ENCODE measurements at places on chromosomes 13 and 19.

- no peak for DNase-seq
Measured at GRCh38 chr19:36572593-36573019, 486 bp downstream of the ZNF529 start.

- DNase-seq: no peak
Measured at GRCh38 chr13:20491926-20492435, 33.7 kb downstream of the CRYL1 start.

GRCh38 chr13:43304945-43305344 is 281.6 kb downstream of the DNAJC15 start:
- no peak for DNase-seq

- no peak for DNase-seq
Measured at GRCh38 chr13:75378301-75378700, 103.7 kb downstream of the TBC1D4 start.

GRCh38 chr19:38182536-38183210 is 41.3 kb downstream of the DPF1 start:
- DNase-seq: no peak

DNA sequence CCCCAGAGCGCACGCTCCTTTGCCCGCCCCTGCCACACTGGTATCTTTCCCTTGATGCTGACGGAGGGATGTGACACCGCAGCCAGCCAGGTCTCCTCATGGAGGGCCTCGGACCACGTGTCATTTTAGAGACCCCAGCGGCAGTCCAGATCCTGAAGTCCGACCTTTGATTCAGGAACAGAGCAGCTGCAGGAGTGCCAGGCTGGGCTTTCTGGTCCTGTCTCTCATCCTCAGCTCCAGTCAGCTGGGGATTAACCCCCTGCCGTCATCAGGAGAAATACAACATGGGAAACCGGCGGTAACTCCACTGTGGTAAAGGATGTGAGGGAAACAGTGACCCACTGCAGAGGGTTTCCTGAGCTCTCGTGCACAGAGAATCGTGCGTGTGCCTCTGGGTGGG is 140.6 kb downstream of the SIPA1L3 start:
- no peak for DNase-seq

DNA sequence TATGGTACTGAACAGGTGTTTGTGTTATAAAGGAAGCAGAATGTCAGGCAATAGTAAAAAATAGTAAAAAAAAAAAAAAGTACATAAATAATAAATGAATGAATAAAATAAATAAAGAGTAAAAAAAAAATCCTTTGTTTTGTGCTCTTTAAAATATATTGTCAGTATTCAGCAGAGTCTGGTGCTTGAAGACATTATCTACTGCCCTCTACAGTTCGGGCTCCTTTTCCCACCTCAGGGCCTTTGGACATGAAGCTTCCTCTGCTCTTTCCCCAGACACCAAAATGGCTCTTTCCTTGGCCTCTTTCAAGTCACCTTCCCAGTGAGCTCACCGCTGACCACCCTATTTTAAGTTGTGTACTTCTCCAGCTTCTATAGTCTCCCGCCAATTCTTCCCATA is 137.5 kb downstream of the TNFRSF19 start:
- DNase-seq: no peak

GRCh38 chr13:74032325-74032724 is 101.9 kb downstream of the KLF12 start:
- DNase-seq: no peak

DNA sequence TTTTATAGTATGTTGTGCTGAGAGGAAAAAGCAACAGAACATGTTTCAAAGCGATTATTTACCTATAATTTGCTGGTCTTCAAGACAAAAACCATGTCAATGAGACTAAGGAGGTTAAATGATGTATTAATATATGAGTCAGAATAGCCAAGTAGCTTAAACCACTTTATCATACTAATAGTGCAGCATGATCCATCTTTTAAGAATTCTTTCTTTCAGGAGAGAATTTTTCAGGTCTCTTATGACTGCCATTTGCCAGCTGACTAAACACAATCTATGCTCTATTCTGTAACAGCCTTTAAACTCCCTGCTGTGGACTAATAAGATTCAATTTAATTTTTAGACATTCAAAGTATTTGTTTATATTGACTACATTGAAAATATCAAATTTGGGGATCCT is 93.7 kb downstream of the TRPC4 start:
- no peak for DNase-seq

DNA sequence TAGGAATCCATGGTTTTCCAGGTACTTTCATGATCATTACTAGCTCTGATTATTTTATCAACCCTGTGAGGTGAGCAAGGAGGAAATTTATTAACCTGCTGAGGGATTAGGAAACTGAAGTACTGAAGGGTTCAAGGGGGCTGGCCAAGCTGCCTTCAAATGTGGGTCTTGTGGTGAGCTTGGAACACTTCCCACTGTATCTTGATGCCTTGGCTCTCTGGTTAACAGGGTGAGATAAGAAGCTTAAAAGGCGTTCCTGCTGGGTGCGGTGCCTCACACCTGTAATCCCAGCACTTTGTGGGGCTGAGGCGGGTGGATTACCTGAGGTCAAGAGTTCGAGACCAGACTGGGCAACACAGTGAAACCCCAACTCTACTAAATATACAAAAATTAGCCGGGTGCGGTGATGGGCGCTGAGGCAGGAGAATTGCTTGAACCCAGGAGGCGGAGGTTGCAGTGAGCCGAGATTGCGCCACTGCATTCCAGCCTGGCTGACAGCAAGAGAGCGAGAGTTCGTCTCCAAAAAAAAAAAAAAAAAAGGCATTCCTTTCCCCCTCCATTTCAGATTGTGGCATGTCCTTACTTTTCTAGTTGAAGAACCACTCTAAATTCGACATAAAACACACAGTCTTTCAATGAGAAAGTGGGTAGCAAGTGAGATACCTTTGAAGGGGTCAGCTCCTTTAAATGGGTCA is 70.2 kb downstream of the KLF2 start:
- DNase-seq: no peak

DNA sequence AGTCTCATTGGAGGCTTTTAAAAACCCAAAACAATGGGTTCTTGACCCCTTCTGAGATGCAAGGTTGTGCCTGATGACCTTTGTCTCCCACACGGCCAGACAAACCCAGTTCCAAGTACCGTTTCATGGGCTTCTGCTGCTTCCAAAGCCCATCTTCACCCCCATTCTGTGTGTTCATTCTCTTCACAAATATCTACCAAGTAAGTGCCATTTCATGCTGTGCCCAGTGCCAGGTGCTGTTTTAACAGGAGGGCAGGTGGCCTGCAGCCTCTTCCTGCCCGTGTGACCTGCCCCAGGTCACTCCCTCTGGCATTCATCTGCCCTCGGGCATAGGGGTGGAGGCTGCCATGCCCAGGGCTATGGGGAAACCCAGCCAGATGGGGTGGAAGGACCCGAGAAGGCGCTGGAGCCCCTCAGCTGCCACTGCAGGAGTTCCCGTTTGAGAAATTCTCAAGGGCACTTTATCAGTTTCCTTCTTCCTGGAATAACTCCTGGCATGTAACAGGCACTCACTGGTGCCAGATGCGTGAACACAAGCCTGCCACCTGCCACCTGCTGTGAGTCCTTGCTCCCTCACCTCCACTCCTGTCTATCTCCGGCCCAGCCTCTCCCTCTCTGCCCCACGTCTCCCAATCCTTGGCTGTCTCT is 12.5 kb downstream of the CAPN12 start:
- no peak for DNase-seq

DNA sequence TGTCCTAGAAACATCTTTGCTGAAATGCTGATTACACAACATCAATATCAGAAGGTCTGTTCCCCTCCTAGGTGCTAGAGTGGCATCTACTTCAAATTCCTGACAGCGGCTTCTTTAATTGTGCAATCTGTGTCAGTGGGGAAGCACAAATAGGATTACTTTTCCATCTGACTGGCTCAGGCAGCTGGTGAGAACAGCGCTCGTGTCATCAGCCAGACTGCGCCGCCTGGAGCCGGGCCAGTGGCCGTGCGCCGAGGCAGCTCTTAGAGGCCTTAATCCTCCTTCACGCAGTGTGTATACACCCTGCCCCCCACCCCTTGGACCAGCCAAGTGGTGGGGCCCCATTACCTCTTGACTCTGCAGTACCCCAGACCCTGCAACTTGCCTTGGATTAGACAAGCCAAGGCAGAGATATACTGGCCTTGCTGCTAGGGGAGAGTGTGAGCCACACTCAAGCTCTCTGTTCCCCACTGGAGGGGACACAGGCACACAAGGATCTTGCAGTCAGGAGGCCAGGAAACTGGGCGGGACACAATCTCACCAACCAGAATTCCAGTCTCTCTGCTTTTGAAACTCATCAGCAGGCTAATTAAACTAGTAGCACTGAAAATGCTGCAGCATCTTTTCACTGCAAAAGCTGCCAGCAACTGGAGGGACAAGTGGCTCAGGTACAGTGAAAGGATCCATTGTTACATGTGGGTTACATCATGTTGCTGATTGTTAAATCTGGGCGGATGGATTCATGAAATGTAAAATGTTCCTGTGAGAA is 48.9 kb upstream of the EPHX3 start:
- DNase-seq: no peak

DNA sequence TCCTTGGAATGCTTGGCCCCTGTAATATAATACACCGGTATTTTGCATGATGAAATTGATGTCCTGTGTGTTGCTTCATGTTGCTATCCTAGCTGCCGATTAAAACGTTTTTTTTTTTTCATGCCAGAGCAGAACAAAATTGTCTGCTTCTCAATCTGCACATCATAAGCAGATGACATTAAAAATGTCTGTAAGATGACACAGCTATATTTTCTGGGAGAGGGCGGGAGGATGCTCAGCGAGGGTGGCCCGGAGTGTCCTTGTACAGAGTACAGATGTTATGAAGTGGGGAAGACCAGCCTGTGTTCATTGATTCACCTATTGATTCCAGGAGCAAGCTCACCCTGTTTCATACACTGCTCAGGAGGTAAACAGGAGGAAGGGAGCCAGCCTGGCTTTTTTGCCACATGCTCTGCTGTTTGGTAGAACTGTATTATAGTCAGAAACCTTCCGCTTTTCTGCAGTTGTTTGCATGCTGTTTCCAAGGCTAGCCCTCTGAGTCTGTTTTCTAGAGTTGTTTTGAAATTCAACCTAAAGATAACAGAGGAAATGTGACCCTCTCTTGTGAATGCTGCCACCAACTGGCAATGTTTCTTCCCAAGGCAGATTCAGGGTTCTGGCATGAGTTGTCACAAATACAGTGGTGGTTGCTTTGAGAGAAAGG is 4.7 kb upstream of the IRS2 start:
- DNase-seq: no peak

DNA sequence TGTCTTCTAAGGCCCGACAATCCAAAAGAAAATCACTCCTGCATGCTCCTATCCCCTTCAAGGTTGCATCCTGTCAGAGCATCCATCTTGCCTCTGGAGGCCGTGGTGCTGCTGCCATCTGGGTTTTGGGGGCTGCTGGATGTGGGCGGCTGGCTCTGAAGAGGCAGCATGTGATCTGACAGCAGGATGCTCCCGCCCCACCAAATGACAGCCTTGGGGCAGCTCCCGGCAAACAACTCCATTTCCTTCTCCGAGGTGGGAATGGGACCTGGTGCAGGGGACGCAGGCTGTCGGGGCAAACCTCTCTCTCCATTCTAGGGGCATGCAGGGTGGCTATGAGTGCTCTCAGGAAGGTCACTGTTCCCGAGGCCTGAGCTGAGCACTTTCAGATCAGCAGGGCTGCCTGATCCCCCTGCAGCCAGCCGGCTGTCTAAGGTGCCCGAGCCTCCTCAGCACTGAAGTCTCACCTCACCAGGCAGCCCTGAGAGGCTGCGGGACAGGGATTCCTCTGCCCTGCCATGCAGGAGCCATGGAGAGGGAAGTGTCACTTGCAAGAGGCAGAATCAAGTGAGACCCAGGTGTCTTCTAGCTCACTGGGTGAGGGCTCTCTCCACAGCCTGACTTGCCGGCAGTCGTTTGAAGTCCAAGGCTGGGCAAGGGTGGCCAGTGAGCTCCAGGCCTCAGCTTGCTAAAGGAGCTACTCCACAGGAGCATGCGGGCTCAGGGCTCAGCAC is 28.8 kb downstream of the TSSK6 start:
- DNase-seq: no peak

DNA sequence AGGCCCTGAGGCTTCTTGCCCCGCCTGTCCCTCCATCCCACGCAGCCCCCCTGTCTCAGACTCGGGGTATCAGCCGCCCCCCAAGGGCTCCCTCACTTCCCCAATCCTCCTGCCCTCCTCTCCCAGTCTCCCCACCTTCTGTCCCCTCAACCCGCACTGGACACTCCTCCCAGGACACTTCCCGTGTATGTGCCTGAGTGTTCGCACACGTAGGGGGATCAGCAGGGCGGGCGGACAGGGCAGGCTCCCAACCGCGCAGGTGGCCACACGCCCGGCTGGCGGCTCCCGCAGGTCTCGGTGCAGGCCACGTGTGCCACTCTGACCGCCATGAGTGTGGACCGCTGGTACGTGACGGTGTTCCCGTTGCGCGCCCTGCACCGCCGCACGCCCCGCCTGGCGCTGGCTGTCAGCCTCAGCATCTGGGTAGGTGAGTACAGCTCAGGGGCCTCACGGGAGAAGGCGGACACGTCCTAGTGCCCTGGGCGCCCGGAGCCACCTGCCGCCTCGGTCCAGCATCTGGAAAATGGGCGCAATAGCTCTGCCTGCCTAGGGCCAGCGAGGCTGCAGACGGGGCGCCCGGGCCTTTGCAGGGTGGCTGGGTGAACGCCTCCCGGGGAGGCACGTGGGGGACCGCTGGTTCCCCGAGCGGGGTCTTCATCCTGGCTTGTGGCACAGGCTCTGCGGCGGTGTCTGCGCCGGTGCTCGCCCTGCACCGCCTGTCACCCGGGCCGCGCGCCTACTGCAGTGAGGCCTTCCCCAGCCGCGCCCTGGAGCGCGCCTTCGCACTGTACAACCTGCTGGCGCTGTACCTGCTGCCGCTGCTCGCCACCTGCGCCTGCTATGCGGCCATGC is 2.3 kb downstream of the KISS1R start:
- DNase-seq: no peak

DNA sequence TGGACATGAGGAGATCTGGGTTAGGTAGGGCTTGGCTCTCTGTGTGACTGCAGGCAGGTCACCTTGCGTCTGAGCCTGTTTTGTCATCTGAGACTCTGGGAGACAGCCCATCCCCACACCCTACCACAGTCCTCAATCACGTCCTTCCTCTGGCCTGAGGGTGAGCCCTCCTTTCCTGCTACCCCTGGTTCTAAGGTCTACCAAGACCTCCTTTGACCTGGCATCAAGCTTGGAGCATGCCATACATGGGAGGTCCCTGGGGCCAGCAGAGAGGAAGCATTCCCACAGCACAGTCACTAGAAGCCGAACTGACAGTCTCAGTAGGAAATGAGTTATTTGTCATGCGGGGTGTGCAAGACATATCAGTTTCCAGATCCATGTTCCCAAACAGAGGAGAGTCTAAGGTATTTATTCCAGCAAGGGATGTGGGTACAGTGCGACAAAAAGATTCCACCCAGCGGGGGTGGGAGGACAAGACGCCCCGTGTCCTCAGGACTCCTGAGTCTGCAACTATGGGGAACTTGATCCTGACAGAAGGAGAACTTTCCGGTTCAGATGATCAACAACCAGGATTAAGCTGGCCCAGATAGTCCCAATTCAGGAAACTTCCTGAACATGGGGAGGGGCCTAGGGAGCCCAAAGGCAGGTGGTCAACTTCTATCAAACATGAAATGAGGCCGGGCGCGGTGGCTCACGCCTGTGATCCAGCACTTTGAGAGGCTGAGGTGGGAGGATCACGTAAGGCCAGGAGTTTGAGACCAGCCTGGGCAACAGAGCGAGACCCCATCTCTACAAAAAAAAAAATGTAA is 9.5 kb downstream of the ARRDC2 start:
- DNase-seq: no peak

- no peak for DNase-seq
Measured at GRCh38 chr13:80469853-80470381, 129.0 kb upstream of the SPRY2 start.

GRCh38 chr13:98508685-98509084 is 68.2 kb downstream of the STK24 start:
- DNase-seq: no peak

Measured in activated T-cell treated with anti-CD3 and anti-CD28 coated beads, Interleukin-2, amount 50 U/mL, for 1 hour (primary cell).